Peyer's patch (tissue), 4 donors: ENCODE measurements at places on chromosomes 13 and 19. TPM values are rescaled to one million over a fixed set of nuclear protein-coding genes. Genes with fewer than 3 reads are reported as not detected.

The MRPL54 gene
- 21.4 TPM for total RNA-seq

The ZNF17 gene
- total RNA-seq, result 21.5 TPM

The AKAP11 gene
- total RNA-seq, result 24.3 TPM

The TNFRSF19 gene
- total RNA-seq, result 1.2 TPM

The ANGPTL4 gene
- total RNA-seq, result 30.0 TPM

The COX7A1 gene
- 10.5 TPM for total RNA-seq

The PCDH8 gene
- total RNA-seq, result not detected

The UBE2L5 gene
- total RNA-seq, result not detected

The ZNF555 gene
- 4.4 TPM for total RNA-seq

The HSH2D gene
- 69.2 TPM for total RNA-seq

The FFAR3 gene
- total RNA-seq, result not detected

The IL12RB1 gene
- total RNA-seq, result 1.2 TPM

GRCh38 chr19:38453596-38453995 lies 20.1 kb downstream of the RYR1 start:
- H3K4me3 ChIP-seq, result no peak overlapping the region
- H3K27me3 ChIP-seq, result no peaks in the 10 kb centered on the region
- no peaks in the 10 kb centered on the region for H3K36me3 ChIP-seq
- no peak for DNase-seq

DNA sequence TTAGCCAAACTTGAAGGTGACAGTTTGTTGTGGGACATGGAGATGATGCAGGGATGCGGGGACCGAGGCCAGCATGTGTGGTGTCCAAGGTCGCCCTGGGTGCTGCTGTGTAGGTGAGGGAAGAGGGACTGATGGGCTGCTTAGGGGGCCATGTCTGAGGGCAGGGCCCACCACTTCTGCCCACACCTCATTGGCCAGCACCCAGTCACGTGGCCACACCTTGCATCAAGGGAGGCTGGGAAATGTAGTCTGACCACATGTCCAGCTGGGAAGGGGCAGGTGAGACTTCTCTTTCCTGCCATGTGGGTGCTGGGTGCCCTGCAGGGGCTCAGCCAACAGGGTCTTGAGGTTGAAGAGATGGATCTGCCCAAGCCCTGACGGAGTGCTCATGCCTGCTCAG lies 88.9 kb downstream of the KDM4B start:
- DNase-seq, result no peak
- H3K27me3 ChIP-seq, result no peaks in the 10 kb centered on the region
- no peaks in the 10 kb centered on the region for H3K4me1 ChIP-seq

- H3K4me3 ChIP-seq, result no peak overlapping the region
- no peaks in the 10 kb centered on the region for H3K36me3 ChIP-seq
- H3K27me3 ChIP-seq, result no peaks in the 10 kb centered on the region
- no peaks in the 10 kb centered on the region for H3K4me1 ChIP-seq
Observed at GRCh38 chr13:59514316-59514715, 649.4 kb downstream of the DIAPH3 start.

GRCh38 chr13:44309794-44310757 lies 63.5 kb upstream of the SERP2 start:
- H3K27me3 ChIP-seq, result no peaks in the 10 kb centered on the region
- H3K36me3 ChIP-seq, result no peaks in the 10 kb centered on the region
- no peak overlapping the region for H3K4me3 ChIP-seq
- H3K27ac ChIP-seq, result no peak overlapping the region
- DNase-seq, result no peak

GRCh38 chr13:112814905-112815585 lies 125.2 kb downstream of the ATP11A start:
- H3K27ac ChIP-seq, result no peak overlapping the region
- H3K27me3 ChIP-seq, result no peaks in the 10 kb centered on the region
- H3K4me3 ChIP-seq, result no peak overlapping the region
- H3K4me1 ChIP-seq, result no peaks in the 10 kb centered on the region
- DNase-seq, result no peak

- no peaks in the 10 kb centered on the region for H3K36me3 ChIP-seq
- no peak for DNase-seq
- no peak overlapping the region for H3K4me3 ChIP-seq
- no peaks in the 10 kb centered on the region for H3K27me3 ChIP-seq
Observed at GRCh38 chr13:29369060-29369743, 226.3 kb downstream of the SLC7A1 start.

DNA sequence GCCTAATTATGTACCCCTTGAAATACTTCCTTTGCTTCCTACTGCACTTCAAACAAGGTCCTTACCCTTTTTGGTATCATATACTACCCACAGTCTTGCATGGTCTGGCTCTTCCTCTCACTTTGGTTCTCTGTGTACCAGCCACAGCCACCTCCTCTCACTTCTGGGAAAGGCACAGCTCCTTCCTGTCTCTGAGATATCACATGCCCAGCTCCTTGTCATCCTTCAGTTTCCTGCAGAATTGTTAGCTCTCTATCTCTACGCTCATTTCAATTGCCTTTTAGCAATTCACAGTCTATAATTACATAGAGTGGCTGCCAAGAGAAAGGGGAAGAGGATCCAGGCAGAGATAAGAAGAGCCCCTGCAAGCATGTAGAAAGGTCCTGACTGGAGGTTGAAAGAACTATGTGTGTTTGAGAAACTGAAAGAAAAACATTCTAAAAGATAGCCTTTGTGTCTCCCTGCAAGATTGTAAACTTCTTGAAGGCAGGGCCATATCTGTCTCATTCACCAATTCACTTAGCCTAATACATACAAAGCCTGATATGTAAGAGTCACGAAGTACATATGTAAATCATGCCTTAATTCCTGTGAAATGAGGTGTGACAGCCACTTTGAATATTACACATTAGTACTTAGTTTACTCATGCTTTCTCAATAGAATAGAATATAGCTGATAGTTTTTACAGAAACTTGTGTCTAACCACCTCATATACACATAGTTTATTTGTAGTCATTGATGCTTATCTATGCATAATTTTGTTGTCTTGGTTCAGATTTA lies 933.1 kb downstream of the DIAPH3 start:
- H3K27me3 ChIP-seq, result no peaks in the 10 kb centered on the region
- H3K4me3 ChIP-seq, result no peak overlapping the region
- no peak for DNase-seq
- H3K4me1 ChIP-seq, result no peaks in the 10 kb centered on the region
- no peak overlapping the region for H3K27ac ChIP-seq

GRCh38 chr13:112724788-112725345 lies 35.0 kb downstream of the ATP11A start:
- no peak overlapping the region for H3K27ac ChIP-seq
- H3K36me3 ChIP-seq, result no peaks in the 10 kb centered on the region
- DNase-seq, result no peak
- H3K27me3 ChIP-seq, result no peaks in the 10 kb centered on the region

DNA sequence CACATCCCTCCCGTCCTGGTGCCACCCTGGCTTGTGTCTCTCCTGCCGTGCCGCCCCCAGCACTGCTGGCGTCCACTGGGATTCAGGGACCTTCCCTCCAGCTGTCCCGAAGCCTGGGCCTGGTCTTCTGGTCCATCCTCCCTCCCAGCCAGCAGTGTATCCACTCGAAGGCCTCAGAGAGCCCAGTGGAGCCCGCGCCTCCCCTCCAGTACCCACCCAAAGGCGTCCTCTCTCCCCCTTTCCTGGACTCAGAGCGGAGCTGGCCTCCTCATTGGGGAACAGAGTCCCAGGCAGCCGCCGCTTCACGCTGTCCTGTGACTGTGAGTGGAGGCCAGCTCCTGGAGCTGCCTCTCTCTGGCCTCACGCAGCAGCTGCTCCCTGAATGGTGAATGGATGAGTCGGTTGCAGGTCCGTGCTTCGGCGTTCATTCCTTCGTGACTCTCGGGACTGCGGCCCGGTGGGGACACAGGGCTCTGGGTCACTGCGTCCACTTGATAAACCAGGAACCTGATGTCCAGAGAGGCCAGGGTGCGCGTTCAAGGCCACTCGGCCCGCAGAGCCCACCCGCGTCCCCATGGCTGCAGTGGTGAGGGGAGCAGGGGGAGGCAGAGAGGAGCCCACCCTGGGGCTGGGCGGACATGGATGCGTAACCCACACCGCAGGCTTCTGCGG lies 12.1 kb downstream of the ONECUT3 start:
- H3K4me1 ChIP-seq, result peaks cover 5% of the 10 kb centered on the region
- no peaks in the 10 kb centered on the region for H3K36me3 ChIP-seq
- no peak overlapping the region for H3K4me3 ChIP-seq
- no peak for DNase-seq

- H3K36me3 ChIP-seq, result no peaks in the 10 kb centered on the region
- no peak overlapping the region for H3K27ac ChIP-seq
- H3K4me3 ChIP-seq, result no peak overlapping the region
Observed at GRCh38 chr19:54630782-54631181, 498 bp downstream of the LILRB1 start.

GRCh38 chr13:41916173-41916954 lies 44.5 kb downstream of the VWA8 start:
- no peaks in the 10 kb centered on the region for H3K27me3 ChIP-seq
- no peak overlapping the region for H3K27ac ChIP-seq
- no peak overlapping the region for H3K4me3 ChIP-seq
- H3K36me3 ChIP-seq, result no peaks in the 10 kb centered on the region
- no peaks in the 10 kb centered on the region for H3K4me1 ChIP-seq

DNA sequence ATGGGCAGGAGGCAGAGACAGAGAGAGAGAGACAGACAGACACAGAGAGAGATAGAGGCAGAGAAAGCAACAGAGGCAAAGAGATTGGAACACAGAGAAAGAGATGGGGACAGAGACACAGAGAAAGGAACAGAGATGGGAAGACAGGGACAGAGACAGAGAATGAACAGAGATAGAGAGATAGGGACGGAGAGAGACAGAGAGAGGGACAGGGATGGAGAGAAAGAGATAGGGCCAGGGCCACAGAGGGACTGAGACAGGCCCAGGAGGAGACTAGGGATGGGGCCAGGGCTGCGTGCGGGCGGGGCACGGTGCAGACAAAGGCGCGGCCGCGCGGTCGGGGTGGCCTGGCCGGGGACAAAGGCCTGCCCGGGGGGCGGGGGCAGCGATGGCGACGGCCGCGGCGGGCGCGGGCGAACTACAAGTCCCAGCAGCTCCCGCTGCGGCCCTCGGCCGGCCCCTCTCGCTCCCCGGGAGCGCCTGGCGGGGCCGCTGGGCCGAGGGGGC lies at the start of gene ZNF358:
Gene ZNF358, plus strand, starts transcription at position 459 of the 507 bp plus-strand sequence. CDS start 3,140 bp downstream, outside the sequence.
- H3K27ac ChIP-seq, result peak within 1 kb of the TSS; percentile 77
- peak; percentile 91 for DNase-seq
- no peaks in the 10 kb centered on the region for H3K27me3 ChIP-seq
- H3K36me3 ChIP-seq, result no peaks in the 10 kb centered on the region
- no peaks in the 10 kb centered on the region for H3K4me1 ChIP-seq
- peak within 1 kb of the TSS; percentile 58 for H3K4me3 ChIP-seq

DNA sequence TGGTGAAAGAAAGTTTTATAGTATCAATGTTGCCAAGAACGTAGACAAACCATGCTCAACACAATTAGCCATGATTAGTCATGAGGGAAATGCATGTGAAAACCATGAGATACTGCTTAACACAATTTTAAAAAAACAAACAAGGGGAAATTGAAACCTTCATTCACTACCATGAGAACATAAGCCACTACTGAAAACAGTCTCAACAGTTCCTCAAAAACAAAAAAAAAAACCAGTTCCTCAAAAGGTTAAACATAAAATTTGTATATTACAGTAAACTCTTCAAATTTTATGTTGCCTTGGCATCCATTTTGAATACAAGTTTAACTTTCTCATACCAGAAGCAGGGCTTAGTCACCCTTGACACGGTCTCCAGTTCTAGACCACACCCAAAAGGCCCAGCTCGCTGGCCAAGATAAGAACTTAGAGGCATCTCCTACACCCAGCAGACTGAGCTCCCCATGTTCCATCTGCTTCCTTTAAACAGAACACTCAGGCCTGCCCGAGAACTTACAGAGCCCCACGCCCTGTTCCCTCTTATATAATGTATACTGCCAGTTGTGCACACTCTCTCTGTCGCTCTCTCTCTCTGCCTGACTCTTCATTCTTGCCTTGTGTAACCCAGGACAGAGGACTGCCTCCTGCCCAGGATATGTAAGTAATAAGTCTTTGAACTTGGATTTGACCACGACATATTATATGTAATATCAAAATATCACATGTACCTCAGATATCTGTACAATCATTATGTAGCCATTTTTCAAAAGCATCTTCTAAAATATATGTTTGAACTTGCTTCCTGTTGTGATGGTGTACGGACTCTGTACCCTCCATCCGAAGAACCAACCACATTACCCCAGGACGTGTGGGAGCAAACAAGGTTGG lies 67.4 kb downstream of the STK24 start:
- H3K4me3 ChIP-seq, result no peak overlapping the region
- no peaks in the 10 kb centered on the region for H3K27me3 ChIP-seq
- peak; percentile 73 for DNase-seq
- peaks cover 48% of the 10 kb centered on the region for H3K4me1 ChIP-seq
- H3K36me3 ChIP-seq, result no peaks in the 10 kb centered on the region

DNA sequence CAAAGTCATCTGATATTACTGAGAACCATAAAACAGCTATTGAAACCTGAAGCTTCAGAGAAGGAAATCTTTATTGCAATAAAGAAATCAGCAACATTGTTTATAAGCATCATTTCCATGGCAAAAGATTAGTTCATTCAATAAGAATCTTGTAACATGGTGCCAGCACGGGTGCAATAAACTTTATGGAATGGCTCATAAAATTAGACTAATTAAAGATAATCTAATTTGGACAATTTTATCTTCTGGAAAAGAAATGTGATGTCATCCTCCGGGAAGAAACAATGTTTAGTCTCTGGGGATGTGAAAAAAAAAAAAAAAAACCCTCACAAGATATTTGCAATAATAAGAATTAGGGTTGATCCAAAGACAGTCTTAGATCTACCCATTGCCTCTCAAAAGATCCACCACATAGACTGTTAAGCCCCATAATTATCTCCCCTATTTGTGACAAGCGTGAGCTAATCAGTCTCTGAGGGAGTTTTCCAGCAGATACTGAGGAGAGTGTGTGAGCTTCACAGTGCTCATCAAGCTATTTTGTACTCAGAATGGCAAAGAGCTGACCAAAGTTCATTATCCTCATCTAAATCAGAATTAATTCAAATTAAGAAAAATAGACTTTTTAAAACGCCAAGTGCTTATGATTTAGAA lies 297.0 kb upstream of the EDNRB start:
- H3K4me1 ChIP-seq, result no peaks in the 10 kb centered on the region
- no peak overlapping the region for H3K27ac ChIP-seq
- H3K27me3 ChIP-seq, result no peaks in the 10 kb centered on the region
- no peak overlapping the region for H3K4me3 ChIP-seq
- H3K36me3 ChIP-seq, result no peaks in the 10 kb centered on the region

GRCh38 chr13:33411312-33411711 lies 125.8 kb upstream of the STARD13 start:
- no peaks in the 10 kb centered on the region for H3K4me1 ChIP-seq
- H3K36me3 ChIP-seq, result no peaks in the 10 kb centered on the region
- no peak overlapping the region for H3K27ac ChIP-seq
- no peak overlapping the region for H3K4me3 ChIP-seq
- H3K27me3 ChIP-seq, result no peaks in the 10 kb centered on the region

DNA sequence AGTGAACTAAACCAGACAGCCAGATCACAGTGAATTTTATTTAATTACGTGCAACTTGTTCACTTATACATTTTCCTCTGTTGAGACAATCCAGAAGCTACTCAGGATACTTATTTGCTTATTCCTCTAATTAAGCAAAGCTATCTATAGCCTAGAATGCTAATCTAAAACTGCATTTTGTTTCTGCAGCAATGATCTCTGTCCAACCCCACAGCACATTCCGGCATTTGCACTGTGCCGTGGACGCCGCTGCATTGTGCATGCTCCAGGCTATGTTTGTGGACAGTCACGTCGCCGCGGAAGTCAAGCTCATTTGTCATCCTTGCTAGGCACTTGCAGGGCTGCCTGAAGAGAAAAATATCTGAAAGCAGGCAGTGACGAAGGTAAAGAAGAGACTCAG lies 406.9 kb downstream of the RFC3 start:
- no peaks in the 10 kb centered on the region for H3K36me3 ChIP-seq
- H3K27ac ChIP-seq, result no peak overlapping the region
- no peaks in the 10 kb centered on the region for H3K27me3 ChIP-seq
- no peaks in the 10 kb centered on the region for H3K4me1 ChIP-seq
- no peak for DNase-seq
- no peak overlapping the region for H3K4me3 ChIP-seq
